Stimulated activated CD4-positive, alpha-beta T cell treated with anti-CD3 and anti-CD28 coated beads, Interleukin-1b, Interleukin-23, amount 100 ng/mL, for 1 hour (primary cell): ENCODE measurements at places on chromosomes 6 and 20.

DNA sequence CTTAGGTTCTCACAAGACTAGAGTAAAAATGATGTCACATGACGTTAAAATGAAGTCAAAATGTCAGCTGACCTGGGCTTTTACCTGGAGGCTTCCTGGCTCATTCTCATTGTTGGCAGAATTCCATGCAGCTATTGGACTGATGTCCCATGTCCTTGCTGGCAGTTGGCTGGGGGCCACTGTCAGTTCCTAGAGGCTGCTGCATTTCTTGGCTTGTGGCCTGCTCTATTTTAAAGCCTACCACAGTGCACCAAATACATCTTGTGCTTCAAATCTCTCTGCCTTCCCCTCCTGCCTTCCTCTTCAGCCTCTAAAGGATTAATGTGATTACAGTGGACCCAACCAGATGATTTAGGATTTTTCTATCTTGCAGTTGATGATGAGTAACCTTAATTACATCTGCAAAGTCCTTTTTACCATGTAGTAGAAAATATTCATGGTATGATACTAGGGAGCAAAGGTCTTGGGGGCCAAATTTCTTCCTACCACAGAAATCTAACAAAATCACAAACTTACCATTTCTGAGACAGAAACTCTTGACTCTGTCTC, 81.9 kb downstream of the FIG4 start:
- DNase-seq: no peak

DNA sequence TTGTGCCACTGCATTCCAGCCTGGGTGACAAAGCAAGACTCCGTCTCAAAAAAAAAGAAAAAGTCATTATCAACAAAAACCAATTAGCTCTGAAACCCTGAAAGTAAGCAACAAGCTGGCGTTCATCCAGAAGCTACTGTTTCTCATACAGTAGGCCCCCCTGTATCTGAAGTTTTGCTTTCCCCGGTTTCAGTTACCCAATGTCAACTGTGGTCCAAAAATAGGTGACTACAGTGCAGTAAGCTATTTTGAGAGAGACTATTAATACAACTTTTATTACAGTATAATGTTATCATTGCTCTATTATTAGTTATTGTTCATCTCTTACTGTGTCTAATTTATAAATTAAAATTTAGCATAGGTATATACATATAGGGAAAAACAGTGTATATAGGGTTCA, 135.1 kb downstream of the KIF16B start:
- no peak for DNase-seq

GRCh38 chr6:81289229-81289628, 463.3 kb downstream of the TENT5A start:
- DNase-seq: no peak

- DNase-seq: no peak
These were observed 28.4 kb downstream of the WRNIP1 start for GRCh38 chr6:2793534-2794151.

DNA sequence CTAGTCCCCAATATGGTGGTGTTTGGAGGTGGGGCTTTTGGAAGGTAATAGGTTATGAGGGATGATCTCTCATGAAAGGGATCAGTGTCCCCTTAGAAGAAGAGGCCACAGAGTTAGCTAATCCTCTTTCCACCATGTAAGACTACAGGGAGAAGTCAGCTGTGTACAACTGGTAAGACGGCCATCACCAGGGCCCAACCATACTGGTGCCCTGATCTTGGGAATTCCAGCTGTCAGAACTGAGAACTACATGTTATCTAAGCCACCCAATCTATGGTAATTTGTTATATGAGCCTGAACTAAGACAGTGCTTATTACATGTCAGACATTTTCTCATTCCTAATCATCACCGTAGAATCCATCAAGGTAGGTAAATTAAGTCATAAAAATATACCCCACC, 77.7 kb upstream of the ZNF217 start:
- DNase-seq: no peak

DNA sequence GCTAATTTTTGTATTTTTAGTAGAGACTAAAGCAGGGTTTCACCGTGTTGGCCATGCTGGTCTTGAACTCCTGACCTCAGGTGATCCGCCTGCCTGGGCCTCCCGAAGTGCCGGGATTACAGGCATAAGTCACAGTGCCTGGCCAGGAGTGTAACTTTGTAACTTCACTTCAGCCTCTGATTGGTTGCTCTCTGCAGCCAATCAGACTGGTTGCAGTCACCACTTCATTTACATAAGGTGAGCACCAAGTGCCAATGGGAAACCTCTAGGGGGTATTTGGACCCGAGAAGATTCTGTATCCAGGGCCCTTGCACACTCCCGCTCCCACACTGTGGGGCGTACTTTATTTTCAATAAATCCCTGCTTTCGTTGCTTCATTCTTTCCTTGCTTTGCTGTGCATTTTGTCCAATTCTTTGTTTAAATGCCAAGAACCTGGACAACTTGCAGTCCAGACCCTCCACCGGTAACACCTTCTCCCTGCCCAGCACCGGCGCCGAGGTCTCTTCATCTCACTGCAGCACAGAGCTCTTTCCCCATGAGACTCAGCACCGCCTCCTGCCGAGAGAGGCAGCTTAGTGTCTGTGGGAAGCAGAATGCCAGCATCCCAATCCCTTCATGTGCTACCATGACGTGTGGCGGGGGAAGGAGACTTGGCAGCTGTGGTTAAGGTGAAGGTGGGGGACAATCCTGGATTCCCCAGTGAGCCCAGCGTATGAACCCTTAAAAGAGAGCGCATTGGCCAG, 14.0 kb upstream of the MRGBP start:
- no peak for DNase-seq
